ENCODE measurements at places on chromosomes 2 and 18.

DNA sequence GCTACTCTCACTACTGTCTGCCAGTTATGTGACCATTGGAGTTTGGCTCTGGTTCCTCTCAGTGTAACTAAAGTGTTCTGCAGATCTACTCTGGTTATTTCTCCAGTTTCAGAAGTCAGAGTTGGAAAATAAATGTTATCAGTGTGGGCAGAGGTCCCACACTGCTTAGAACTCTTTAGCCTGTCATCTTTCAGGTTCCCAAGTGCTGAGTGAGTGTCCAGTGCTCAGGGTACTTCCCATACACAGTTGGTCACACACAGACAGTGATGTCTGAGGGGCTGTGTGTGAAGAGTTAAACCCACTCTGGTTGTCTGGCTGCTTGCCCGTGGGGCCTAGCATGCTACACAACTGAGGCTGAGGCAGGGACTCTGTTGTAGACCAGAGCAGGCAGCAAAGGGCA is 421.8 kb upstream of the MEX3C start:
- no peak for DNase-seq

- DNase-seq = no peak
These were observed 285.5 kb upstream of the LRRTM4 start for GRCh38 chr2:77807531-77808215.

- DNase-seq = no peak
These were observed 164.2 kb upstream of the TMEM200C start for GRCh38 chr18:6059551-6059950.

GRCh38 chr2:233791883-233792329 is 13.8 kb downstream of the MROH2A start:
- no peak for DNase-seq

- DNase-seq = no peak
These were observed 12.0 kb upstream of the DES start for GRCh38 chr2:219405958-219406860.

- DNase-seq = no peak
These were observed 211.8 kb downstream of the LRRTM4 start for GRCh38 chr2:77310416-77310815.

GRCh38 chr2:68423966-68424650 is 43.0 kb downstream of the FBXO48 start:
- no peak for DNase-seq

- peak; percentile 77 for DNase-seq
These were observed 55.1 kb upstream of the ACVR2A start for GRCh38 chr2:147789720-147790119.

DNA sequence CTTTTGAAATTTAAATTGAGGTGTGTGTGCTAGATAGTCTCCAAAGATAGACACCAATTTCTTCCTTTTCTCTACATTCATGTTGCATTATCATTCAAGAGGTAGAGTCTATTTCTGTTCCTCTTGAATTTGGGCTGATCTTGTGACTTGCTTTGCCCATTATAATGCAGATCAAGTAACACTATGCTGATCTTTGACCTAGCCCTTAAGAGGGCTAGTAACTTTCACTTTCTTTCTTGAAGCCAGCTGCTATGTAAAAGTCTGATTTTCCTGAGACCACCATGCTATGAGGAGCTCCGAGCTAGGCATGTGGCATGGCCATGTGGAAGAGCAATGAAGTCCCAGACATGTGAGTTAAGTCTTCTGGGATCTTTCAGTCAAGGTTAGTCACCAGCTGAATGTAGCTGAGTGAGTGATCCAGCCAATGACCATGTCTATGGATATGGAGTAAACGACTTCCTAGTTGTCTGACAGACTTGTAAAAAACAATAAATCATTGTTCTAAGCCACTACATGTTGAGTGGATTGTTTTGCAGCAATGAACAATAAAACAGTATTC is 189.4 kb upstream of the CWC22 start:
- DNase-seq = no peak

GRCh38 chr18:52670896-52671295 is 330.9 kb downstream of the DCC start:
- peak; percentile 5 for DNase-seq

DNA sequence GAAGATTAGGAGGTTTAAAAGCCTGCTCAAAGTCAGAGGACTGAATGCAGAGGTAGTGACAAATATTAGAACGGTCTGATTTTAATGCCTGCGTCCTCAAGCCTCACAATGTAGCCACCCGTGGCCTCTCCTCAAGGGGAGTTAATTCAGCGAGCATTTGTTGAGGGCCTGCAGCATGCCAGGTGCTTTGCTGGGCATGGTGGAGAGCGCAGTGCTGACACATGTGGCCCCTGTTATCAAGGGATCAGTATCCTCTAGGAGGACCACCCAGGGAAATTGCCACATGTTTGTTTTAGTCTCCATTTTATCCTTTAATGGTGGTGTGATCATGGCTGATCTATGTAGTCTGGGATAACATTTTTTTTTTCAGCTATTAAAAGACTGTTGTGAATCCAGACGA is 19.2 kb downstream of the PMAIP1 start:
- no peak for DNase-seq

DNA sequence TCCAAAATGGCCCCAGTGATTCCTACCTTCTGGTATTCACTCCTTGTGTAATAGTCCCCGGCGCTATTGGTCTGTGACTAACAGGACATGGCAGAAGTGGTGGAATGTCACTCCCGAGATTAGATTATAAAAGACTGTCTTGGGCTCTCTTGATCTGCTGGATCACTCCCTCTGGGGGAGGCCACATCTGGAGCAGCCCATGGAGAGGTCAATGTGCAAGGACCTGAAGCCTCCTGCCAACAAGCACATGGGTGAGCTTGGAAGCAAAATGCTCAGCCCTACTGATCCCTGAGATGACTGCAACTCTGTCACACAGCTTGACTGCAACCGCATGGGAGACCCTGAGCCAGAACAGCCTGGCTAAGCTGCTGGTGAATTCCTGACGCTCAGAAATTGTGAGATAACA is 94.3 kb upstream of the GLI2 start:
- peak; percentile 15 for DNase-seq

DNA sequence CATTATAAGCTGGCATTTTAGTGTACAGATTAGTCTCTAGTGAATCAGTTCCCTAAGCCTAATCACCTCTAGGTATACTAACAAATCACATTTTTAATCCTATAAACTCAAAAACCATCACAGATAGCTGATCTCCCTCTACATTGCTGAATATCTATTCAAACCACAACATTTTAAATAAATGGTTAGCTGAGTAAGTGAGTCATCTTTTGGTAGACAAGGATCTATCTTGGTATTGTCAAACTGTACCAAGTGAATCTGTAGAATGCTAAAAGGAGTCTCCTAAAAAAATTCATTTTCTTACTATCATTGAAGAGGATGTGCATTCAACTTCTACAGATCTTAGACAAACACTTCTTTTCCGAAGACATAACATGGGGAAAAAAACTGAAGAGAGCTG is 40.7 kb downstream of the INO80D start:
- peak; percentile 58 for DNase-seq

Data from IMR-90 (cell line).